ENCODE measurements at places on chromosomes 3 and 15. TPM values are rescaled to one million over a fixed set of nuclear protein-coding genes. Genes with fewer than 3 reads are reported as not detected.

- peaks cover 4% of the 10 kb centered on the region for H3K27me3 ChIP-seq
- H3K4me3 ChIP-seq: no peak overlapping the region
- H3K36me3 ChIP-seq: no peaks in the 10 kb centered on the region
- H3K27ac ChIP-seq: no peak overlapping the region
- DNase-seq: peak; percentile 60
Measured at GRCh38 chr3:50274371-50275104, 4.3 kb upstream of the LSMEM2 start.

- H3K36me3 ChIP-seq: no peaks in the 10 kb centered on the region
- no peak overlapping the region for H3K4me3 ChIP-seq
- DNase-seq: no peak
- H3K27me3 ChIP-seq: no peaks in the 10 kb centered on the region
Measured at GRCh38 chr3:112140584-112140983, 7.5 kb upstream of the GCSAM start.

- H3K4me3 ChIP-seq: no peak overlapping the region
- no peak for DNase-seq
- H3K27me3 ChIP-seq: no peaks in the 10 kb centered on the region
- H3K4me1 ChIP-seq: no peaks in the 10 kb centered on the region
- no peak overlapping the region for H3K27ac ChIP-seq
Measured at GRCh38 chr3:133884887-133885711, 10.6 kb downstream of the RAB6B start.

- H3K27me3 ChIP-seq: no peaks in the 10 kb centered on the region
Measured at GRCh38 chr15:67025719-67026609, 39.4 kb upstream of the SMAD3 start.

DNA sequence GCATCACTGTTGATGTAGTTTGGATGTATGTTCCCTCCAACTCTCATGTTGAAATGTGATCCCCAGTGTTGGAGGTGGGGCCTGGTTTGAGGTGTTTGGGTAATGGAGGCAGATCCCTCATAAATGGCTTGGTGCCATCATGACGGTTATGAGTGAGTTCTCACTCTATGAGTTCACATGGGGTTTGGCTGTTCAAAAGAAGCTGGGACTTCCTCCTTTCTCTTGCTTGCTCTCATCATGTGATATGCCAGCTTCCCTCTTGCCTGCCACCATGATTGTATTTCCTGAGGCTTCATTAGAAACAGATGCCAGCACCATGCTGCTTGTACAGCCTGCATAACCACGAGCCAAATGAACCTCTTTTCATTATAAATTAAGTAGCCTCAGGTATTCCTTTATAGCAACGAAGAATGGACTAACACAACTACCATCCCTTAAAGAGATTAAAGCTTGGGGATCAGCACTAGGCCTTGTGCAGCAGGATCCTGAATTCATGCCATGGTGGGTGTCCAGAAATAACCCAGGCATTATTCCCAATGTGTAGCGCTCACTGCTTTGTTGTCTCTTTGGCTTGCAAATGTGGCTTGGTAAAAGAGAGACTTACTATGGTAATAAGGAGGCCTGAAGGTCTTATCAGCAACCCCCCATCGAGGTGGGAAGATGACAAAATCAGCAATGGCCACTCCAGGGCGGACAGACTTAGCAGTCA, 41.9 kb downstream of the NDUFB4 start:
- H3K4me3 ChIP-seq: no peak overlapping the region
- no peaks in the 10 kb centered on the region for H3K27me3 ChIP-seq
- no peaks in the 10 kb centered on the region for H3K4me1 ChIP-seq
- DNase-seq: peak; percentile 6

DNA sequence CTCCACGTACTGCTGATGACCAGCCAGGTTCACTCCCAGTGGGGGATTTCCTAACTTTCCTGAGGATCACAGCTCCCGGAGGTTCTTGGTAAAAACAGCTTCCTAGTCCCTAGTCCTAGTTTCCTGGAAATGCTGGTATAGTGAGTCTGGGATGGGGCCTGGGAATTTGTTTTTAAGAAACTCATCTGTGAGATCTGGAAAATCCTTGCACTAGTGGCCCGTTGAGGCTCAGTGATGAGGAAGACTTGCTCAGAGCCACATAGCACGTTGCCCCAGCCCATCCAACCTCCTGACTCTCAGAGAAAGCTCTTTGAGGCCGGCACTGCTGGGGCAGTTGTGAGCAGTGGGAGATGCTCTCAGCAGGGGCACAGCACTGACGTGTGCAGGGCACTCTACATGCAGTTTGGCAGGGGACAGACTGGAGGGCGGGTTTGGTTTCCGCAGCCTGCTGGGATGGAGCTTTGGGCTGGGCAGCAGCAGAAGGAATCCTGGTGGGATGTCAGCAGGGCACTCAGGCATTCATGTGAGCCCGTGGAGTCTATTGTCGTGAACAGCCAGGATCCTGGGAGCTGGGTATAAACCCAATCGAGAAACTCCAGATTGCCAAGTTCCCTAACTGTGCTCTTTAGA, 31.6 kb downstream of the SAXO2 start:
- no peak overlapping the region for H3K4me3 ChIP-seq
- no peaks in the 10 kb centered on the region for H3K36me3 ChIP-seq
- H3K27ac ChIP-seq: no peak overlapping the region
- peaks cover 3% of the 10 kb centered on the region for H3K27me3 ChIP-seq

Gene SLC2A2
- total RNA-seq: not detected

GRCh38 chr3:72746430-72747411, 101.5 kb downstream of the SHQ1 start:
- H3K36me3 ChIP-seq: no peaks in the 10 kb centered on the region
- no peak for DNase-seq
- no peaks in the 10 kb centered on the region for H3K27me3 ChIP-seq

- no peaks in the 10 kb centered on the region for H3K36me3 ChIP-seq
- no peaks in the 10 kb centered on the region for H3K4me1 ChIP-seq
- H3K27ac ChIP-seq: no peak overlapping the region
- no peak overlapping the region for H3K4me3 ChIP-seq
Measured at GRCh38 chr3:17386432-17386831, 356.0 kb downstream of the TBC1D5 start.

DNA sequence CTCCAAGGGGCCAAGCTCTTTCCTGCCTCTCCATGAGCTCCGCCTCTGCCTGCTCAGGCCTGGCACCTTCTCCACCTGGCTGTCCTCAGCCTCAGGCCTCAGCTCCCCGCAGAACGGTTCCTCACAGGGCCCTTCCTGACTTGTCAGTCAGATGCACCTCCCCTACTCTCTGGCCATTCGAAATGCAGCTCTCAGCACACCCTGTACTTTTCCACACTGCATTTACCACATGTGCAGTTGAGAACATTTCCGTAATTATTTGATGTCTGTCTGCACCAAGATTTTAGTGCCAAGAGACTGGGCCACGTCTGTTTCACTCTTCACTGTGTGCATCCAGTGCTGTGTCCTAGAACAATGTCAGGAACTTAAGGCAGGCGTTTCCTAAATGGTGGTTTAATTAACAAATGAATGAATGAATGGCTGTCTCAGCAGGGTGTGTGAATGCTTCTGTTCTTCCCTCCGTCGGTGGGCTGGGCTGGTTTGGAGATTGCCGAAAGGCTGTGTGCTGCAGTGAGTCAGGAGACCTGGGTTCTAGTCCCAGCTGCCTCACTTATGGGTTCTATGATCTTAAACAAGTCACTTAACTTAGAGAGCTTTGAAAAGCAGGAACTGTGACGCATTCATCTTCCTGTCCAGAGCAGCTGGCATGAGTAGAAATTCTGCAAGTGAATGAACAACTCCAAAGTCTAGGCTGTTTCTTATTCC, 5.4 kb downstream of the MUC4 start:
- no peak for DNase-seq
- H3K27ac ChIP-seq: no peak overlapping the region
- no peaks in the 10 kb centered on the region for H3K36me3 ChIP-seq
- no peaks in the 10 kb centered on the region for H3K4me1 ChIP-seq
- H3K27me3 ChIP-seq: no peaks in the 10 kb centered on the region

Gene RTP3
- not detected for total RNA-seq

GRCh38 chr3:106765342-106765741, 611.9 kb upstream of the CCDC54 start:
- no peak for DNase-seq
- H3K4me1 ChIP-seq: no peaks in the 10 kb centered on the region
- no peaks in the 10 kb centered on the region for H3K36me3 ChIP-seq
- no peak overlapping the region for H3K27ac ChIP-seq

GRCh38 chr3:37297459-37297858, 123.1 kb upstream of the LRRFIP2 start:
- no peak overlapping the region for H3K27ac ChIP-seq
- no peak for DNase-seq
- no peak overlapping the region for H3K4me3 ChIP-seq
- H3K27me3 ChIP-seq: no peaks in the 10 kb centered on the region
- H3K4me1 ChIP-seq: no peaks in the 10 kb centered on the region
- peaks cover 57% of the 10 kb centered on the region for H3K36me3 ChIP-seq

DNA sequence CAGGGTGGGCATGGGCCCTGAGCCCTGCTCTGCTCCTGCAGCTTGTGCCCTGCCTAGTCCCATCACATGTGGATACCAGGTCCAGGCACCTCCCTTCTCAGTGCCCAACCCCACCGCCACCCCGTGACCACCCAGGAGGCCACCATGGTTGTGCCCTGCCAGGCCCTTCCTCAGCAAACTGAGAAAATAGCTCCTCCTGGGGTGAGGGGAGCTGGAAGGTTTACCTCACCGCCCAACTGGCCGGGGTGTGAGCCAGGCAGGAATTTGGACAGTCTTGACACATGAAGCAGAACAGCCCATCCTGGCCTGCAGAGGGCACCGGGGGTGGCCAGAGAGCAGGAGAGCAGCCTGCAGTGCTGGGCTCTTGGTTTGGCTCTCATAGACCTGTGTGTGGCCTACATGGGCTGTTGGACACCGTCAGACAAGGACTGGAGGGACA, 11.4 kb upstream of the C3orf22 start:
- no peaks in the 10 kb centered on the region for H3K4me1 ChIP-seq
- H3K27me3 ChIP-seq: peaks cover 46% of the 10 kb centered on the region
- no peak for DNase-seq
- no peak overlapping the region for H3K27ac ChIP-seq
- no peak overlapping the region for H3K4me3 ChIP-seq
